ENCODE measurements at places on chromosomes 16 and 17.
A peak's percentile ranks its signal among the peaks of the same experiment; 100 is the strongest.

DNA sequence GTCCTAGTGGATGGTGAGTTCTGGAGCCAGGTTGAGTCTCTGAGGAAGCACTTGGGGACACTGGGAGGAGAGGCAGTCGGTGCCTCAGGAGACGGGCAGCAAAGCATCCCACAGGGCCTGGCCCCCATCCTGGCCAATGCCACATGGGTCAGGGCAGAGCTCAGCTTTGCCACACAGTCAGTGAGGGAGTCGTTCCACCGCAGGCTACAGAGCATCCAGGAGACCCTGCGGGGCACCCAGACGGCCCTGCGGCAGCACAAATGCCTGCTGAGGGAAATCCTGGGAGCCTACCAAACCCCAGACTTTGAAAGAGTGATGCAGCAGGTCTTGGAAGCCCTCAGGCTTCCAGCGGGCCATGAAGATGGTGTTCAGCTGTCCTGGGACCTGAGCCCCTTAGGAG, 39.7 kb downstream of the PLD6 start:
- no peak for DNase-seq

- no peak for DNase-seq
These were observed 29.0 kb downstream of the PSMD7 start for GRCh38 chr16:74325641-74326040.

DNA sequence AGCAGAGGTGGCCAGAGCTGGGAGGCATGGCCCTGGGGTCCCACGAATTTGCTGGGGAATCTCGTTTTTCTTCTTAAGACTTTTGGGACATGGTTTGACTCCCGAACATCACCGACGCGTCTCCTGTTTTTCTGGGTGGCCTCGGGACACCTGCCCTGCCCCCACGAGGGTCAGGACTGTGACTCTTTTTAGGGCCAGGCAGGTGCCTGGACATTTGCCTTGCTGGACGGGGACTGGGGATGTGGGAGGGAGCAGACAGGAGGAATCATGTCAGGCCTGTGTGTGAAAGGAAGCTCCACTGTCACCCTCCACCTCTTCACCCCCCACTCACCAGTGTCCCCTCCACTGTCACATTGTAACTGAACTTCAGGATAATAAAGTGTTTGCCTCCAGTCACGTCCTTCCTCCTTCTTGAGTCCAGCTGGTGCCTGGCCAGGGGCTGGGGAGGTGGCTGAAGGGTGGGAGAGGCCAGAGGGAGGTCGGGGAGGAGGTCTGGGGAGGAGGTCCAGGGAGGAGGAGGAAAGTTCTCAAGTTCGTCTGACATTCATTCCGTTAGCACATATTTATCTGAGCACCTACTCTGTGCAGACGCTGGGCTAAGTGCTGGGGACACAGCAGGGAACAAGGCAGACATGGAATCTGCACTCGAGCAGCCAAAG, 2.3 kb downstream of the CSF3 start:
- DNase-seq, result no peak

- no peak for DNase-seq
These were observed 325.9 kb downstream of the ZFHX3 start for GRCh38 chr16:72721981-72722380.

GRCh38 chr17:8288336-8289102, at the start of gene RANGRF:
Gene RANGRF, plus strand, starts transcription at chr17:8288670. Its CDS starts 119 bp downstream, at chr17:8288789.
- DNase-seq, result peak; percentile 94

- no peak for DNase-seq
These were observed 171.7 kb downstream of the ZFHX3 start for GRCh38 chr16:72876221-72876620.

DNA sequence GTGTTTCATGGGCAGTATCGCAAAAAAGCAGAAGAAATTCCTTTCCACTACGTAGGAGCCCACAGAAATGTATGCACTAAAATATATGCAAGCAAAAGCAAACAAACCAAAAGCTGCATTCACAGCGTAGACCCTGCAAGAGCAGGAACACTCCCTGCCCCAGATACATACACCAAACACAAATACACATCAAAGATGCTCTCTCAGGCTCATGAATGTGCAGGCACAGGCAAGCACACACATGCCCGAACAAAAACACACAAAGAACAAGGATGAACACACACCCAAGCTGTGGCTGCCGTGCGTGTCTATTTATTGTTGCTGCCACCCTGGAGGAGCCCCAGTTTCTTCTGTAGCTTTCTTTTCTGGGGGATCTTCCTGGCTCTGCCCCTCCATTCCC, 1.7 kb downstream of the NUPR1 start:
- no peak for DNase-seq

GRCh38 chr16:5979905-5980550, 882.4 kb upstream of the EEF2KMT start:
- no peak for DNase-seq

- DNase-seq, result no peak
These were observed 31.5 kb upstream of the LITAF start for GRCh38 chr16:11618107-11618717.

DNA sequence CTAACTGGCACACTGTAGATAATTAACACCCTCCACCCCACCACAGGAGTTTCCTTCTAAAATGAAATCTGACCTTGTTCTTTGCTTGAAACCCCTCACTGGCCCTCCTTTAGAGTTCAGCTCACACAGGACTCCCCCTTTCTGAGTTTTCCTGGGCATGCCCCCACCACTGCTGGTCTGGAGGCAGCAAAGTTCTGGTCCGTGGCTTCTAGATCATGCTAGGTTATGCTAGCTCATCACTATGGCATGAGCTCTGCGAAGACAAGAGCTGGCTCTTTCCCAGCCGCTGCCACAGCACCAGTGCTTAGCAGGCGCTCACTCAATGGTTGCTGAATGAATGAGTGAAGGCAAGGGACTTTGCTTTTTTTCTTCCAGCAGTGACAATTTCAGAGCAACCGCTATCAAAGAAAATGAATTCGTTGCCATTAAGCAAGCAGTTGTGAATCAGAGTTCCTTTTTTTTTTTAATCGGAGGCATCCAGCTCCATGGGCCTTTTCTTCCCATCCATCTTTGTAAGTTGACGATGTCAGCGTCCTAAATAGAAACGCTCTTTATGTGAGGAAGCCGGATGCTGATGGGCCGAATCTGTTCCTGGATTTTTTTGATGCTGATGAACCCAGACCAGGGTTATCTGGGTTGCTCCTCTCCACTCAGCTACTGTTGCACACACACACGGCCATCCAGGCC, 80.8 kb upstream of the NOL11 start:
- no peak for DNase-seq

DNA sequence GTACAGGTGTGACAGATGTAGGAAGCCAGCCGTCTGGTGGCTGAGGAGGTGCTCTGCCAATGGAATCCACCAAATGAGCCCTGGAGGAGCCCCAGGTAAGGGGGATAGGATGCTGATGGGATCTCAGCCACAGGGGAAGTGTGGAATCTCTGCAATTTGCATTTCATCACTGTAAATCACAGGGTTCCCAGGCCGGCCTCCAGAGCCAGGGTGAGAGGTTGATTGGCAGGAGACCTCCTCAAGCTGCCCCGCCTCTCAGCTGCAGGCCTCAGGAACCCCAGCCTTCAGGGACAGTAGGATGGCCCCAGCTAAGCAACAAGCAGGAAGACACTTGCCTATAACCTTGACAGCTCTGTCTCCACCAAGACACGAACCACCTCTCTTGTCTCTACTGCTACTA, 39.4 kb downstream of the RTN4RL1 start:
- no peak for DNase-seq

DNA sequence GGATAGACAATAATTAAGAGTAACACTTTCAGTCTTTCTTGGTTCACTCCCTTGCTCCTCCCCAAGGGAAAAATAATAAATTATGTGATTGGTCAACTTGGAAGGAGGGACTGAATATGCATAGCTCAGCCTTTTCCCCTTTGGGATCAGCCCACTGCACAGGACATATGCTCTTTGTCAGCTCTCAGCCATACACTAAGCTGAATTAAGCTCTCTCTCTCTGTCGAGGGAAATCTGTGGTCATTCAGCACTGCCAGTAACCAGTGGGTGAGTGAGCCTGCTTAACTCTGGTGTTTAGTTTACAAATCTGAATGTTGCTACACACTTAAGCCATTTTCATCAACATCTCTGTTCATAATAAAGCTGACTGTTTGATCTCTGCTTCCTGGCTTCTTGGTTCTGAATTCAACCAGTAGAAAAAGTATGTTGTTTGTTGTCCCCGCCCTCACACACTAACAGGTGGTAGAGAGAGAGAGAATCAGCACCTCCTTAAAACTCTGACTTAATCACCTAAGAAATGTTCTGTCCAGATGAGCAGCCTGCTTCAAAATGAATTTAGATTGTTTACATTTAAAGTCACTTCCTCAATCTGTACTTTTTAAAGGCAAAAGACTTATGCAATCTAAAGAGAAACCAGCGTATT, 102.3 kb upstream of the C17orf78 start:
- no peak for DNase-seq

GRCh38 chr16:54171626-54172537, 114.7 kb downstream of the IRX3 start:
- DNase-seq, result no peak
